Amniotic stem cell (primary cell): ENCODE measurements at places on chromosomes 3 and 15.

DNA sequence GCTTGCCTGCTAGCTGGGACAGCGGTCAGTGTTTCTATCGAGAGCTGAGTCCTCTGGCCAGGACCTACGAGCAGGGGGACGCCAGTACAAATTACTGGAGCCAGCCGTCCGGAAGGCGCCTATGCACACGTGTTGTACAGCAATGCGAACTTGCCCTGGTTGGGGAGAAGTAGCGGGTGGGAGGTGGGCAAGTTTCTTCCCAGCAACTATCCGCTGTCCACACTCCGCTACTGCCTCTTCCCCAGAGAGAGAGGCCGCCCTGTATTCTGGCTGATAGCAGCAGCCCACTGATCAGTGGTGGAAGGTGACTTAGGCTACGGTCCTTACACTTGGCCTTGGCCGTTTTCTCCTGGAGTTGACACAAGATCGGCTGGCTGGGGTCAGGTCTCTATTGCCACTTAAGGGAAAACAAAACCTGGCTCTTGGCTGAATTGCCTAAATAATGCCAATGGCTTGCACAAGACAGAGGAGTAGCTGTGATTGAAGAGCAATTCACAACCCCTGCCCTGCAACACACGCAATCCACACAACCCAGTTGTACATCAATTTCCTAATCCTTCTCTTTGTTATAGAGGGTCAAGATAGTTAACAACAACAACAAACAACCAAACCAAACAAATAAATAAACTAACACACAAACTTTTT lies 12.8 kb upstream of the SHC4 start:
- no peak for DNase-seq

DNA sequence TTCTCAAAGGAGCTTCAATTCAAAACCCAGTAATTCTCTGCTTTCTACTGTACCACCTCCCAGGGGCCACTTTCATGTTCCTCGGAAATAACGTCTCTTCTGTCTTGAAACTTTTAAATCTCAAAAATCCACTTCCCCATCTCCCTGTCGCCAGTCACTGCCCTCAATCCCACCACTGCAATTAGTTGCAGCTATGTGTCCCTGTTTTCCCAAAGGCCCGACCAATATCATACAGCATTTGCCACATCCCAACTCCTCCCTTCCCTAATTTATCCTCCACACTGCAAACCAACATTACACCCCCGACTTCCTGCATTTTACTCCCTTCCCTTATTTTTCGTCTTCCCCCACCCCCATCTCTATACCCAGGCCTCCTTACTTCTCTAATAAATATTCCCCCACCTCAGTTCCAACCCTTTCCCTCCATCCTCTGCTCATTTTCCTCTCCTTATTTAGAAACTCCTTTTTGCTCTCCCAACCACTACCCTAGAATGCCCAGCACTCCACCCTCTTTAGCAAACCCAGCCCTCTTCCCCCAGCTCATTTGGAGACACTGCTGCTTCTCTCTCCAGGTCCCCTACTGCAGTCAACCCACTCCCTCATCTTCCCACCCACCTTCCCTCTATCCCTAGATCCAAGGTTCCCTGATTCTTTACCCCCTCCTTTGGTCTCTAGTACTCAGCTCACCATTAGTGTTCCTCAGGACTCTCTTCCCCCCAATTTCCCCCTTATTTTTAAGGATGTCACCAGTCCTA lies 1.1 kb downstream of the NPTN start:
- DNase-seq = no peak

DNA sequence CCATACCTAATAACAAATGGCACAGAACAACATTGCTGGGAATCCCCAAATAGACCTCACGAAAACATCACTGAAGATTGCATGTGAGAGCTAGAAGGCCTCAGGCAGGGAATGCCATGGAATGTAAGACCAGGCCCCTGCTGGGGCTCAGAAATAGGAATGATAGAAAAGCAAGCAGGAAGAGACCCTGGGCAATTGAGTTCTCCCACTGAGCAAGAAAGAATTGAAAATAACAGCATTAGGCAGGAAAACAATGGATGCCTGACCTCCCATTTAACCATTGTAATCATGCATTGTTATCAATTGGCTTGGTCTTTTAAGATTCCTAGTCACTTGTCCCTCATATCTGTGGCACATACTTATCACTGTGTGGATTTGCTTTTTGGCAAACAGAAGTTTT lies 581.6 kb downstream of the FHIT start:
- DNase-seq = no peak

DNA sequence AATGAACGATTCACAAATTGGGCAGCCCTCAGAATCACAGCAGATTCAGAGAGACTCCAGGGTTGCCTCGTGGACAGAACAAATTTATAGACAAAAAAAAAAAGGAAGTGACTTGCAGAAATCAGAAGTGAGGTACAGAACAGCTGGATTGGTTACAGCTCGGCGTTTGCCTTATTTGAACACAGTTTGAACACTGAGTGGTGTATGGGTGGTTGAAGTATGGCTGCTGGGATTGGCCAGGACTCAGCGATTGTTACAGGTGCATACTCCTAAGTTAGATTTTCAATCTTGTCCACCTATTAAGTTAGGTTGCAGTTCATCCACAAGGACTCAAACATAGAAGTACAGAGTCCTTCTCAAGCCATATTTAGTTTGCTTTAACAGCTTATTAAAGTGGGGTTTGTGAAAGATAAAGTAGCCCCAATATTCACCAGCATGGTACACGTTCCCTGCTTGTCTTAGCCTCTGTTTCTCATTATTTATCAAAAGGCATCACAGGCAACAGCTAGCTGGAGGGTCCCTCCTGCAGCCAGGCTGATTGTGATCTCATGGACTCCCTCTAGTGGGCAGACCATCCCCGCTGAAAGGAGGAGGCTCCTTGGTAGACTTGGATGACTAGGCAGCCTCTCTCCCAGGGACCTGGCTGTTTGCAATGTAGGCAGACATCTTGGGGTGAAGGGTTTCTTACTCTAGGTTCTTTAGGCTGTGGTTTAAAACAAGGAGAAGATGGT lies 17.6 kb upstream of the ALDH1L1 start:
- DNase-seq = no peak

- DNase-seq = no peak
Observed at GRCh38 chr3:166071-166470, 30.5 kb upstream of the CHL1 start.
